ENCODE measurements at places on chromosomes 1 and 21.

GRCh38 chr1:97901017-97901658 lies 19.7 kb downstream of the DPYD start:
- no peak overlapping the region for H3K27ac ChIP-seq
- H3K36me3 ChIP-seq: peaks cover 4% of the 10 kb centered on the region
- H3K4me1 ChIP-seq: no peaks in the 10 kb centered on the region
- H3K4me3 ChIP-seq: no peak overlapping the region

DNA sequence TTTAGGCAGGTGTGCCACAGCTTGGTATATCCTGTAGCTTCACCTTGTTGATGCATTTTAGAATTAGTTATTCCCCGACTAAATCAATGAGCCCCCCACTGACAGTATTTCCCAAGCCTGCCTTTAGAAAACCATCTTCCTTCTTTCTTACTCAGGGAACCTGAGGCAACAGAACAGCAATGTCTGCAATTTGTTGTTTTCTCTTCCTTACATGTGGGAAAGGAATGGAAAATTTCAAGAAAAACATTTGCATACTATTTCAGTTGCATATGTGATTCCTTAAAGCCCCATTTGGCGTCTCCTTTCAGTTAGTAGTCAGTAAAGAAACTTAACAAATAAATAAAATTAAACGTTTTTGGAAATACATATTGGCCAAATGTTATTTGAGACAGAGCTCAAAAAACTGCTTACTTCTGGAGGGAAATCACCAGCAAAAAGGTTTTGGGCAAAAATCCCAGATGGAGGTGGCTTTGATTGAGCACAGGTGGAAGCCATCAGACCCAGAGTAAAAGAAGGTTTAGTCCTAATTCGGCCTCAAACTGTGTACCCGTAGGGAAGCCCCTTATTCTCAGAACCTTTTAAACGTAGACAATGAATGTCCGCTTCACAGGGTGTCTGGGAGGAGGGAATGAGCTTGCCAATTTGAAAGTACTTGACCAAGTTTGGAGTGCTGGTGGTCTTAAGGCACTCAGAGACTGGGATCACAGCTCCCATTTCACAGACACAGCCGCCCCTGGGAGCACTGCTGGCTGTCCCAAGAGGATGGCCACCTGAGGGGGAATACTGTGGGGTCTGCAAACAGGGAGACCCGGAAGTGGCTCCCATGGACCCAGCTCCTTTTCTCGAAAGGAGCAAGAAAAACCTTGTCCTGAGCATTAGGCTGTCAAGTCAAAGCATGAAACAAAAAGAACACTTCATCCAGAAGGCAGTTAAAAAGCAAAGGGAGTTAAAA lies 9.4 kb downstream of the LHX4 start:
- no peaks in the 10 kb centered on the region for H3K36me3 ChIP-seq
- peaks cover 24% of the 10 kb centered on the region for H3K27me3 ChIP-seq
- H3K27ac ChIP-seq: no peak overlapping the region
- no peak overlapping the region for H3K4me3 ChIP-seq
- no peak for DNase-seq

DNA sequence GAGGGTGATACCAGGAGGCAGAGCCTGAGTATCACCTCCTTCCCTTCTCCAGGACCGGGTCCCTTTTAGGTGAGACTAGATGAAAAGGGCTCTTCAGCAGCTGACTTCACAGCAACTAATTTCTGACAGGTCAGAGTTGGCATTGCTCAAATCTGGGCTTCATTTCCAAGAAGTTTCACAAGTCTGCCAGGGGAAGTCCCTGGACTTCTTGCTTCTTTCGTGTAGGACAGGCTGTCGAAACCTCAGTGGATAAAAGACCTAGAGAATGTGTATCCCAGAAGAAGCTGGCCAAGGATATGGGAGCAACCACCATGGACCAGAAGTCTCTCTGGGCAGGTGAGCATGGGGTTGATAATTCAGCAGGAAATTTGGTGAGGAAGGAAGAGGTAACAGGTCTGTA lies at the start of gene CHI3L2:
TSS of gene CHI3L2 (plus strand) at position 280 of the 400 bp plus-strand sequence. CDS start at position 297, 17 bp downstream.
- DNase-seq: no peak
- H3K27ac ChIP-seq: no peak within 1 kb of the TSS
- no peaks in the 10 kb centered on the region for H3K36me3 ChIP-seq
- no peak within 1 kb of the TSS for H3K4me3 ChIP-seq
- peaks cover 2% of the 10 kb centered on the region for H3K27me3 ChIP-seq

DNA sequence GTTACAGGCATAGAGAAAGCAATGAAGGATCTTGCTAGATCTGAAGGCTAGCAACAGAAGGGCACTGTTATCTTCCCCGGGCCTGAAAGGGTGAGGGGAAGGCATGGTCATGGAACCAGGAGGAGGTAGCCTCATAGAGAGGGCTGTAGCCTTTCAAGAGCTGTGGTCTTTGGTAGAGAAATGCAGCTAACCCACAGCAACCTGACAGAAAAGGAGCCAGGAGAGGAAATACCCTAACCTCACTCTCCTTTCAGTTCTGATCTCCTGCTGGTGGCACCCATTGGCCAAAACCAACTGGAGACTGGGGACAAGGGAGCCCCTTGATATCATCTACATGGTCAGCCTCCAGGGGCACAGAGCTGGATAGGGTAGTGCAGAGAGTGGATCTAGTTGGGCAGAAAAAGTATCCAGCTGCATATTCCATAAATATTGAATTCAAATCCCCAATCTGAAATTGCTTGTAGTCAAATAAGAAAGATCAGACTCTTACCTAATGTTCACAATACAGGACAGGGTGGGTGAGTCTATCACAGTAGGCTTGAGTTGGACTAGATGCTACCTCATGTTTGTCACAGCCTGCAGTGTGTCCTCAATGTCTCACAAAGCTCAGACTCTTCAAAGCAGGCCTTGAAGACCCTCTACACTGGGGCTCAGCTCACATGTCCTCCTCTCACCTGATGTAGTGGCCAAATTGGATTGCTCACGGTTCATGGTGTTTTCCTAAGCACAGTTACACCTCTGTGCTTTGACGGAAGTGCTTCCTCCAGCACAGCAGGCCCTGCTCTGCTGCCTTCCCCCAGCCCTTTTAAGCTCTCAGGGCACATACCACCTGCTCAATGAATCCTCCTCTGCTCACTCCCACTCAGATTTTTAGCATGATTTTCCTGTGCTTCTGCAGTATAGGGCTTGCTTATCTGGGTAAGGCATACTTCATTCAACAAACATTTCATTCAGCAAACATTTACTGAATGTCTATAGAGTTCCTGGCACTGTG lies 74.1 kb upstream of the JUN start:
- no peaks in the 10 kb centered on the region for H3K4me1 ChIP-seq
- H3K36me3 ChIP-seq: no peaks in the 10 kb centered on the region
- no peak overlapping the region for H3K27ac ChIP-seq
- DNase-seq: no peak

- no peak for DNase-seq
- peaks cover 6% of the 10 kb centered on the region for H3K4me1 ChIP-seq
- H3K27ac ChIP-seq: no peak overlapping the region
- H3K4me3 ChIP-seq: no peak overlapping the region
These were observed 117.1 kb downstream of the TBX19 start for GRCh38 chr1:168397806-168398205.

DNA sequence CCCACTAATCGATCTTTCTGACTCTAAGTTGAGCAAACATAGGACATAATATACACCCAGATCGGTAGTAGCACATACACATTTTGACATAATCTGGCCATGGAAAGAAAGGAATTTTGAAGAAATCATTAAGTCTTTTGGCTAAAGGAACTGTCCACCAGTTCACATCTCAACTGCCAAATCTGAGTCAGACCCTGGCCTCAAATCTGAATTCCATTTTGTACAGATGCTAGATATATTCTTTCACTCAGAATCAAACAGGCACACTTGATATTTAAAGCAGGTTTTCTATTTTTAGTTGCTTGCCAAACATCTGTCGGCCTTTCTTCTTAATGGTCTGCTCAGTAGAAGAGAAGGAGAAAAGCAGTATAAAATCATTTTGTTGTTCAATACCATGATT lies 281.8 kb downstream of the BARHL2 start:
- H3K27ac ChIP-seq: no peak overlapping the region
- no peak overlapping the region for H3K4me3 ChIP-seq
- H3K36me3 ChIP-seq: no peaks in the 10 kb centered on the region
- no peak for DNase-seq
- no peaks in the 10 kb centered on the region for H3K27me3 ChIP-seq

GRCh38 chr1:232969799-232970198 lies 19.4 kb downstream of the NTPCR start:
- no peak overlapping the region for H3K27ac ChIP-seq
- peaks cover 25% of the 10 kb centered on the region for H3K4me1 ChIP-seq
- H3K27me3 ChIP-seq: no peaks in the 10 kb centered on the region
- DNase-seq: no peak

DNA sequence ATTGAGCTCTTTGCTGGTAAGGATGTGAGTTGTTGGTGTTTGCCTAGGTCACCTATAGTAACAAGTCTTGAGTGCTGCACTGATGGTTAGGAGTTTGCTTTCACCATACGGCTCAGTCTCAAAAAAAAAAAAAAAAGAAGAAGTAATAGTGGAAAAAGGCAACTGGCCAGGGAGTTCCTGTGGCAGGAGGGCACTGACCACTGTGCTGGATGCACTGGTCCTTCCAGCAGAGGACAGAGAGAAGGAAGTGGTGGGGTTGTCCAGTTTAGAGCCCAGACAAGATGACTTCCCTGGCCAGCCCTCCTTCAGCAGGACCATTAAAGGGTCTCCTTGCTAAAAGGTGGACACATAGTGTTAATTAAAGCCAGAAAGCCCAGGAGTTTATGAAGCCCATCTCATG lies 11.9 kb upstream of the PTCH2 start:
- no peaks in the 10 kb centered on the region for H3K4me1 ChIP-seq
- peaks cover 3% of the 10 kb centered on the region for H3K27me3 ChIP-seq
- peaks cover 4% of the 10 kb centered on the region for H3K36me3 ChIP-seq
- H3K27ac ChIP-seq: no peak overlapping the region
- no peak overlapping the region for H3K4me3 ChIP-seq

DNA sequence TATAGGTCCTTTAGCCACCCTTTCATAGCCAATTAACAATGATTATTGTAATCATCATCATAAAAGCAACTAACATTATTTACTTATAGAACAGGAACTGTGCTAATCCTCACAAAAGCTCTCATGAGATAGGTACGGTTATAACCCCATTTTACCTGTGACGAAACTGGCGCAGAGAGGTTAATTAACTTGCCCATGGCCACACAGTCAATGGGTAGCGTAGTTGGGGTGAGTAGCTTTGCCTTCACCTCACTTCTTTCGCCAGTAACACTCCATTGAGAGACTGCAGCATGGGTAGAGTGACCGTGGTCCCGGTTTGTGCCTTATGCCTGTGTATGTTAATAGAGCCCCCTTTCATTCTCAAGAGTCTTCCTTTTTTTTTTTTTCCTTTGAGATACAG lies 10.3 kb downstream of the NIPAL3 start:
- H3K4me3 ChIP-seq: no peak overlapping the region
- H3K4me1 ChIP-seq: peaks cover 6% of the 10 kb centered on the region
- H3K36me3 ChIP-seq: no peaks in the 10 kb centered on the region
- H3K27me3 ChIP-seq: peaks cover 3% of the 10 kb centered on the region
